ENCODE measurements at places on chromosomes 3 and 15.
A peak's percentile ranks its signal among the peaks of the same experiment; 100 is the strongest.

GRCh38 chr3:197942956-197943556 is 6.9 kb upstream of the RPL35A start:
- no peak for DNase-seq

DNA sequence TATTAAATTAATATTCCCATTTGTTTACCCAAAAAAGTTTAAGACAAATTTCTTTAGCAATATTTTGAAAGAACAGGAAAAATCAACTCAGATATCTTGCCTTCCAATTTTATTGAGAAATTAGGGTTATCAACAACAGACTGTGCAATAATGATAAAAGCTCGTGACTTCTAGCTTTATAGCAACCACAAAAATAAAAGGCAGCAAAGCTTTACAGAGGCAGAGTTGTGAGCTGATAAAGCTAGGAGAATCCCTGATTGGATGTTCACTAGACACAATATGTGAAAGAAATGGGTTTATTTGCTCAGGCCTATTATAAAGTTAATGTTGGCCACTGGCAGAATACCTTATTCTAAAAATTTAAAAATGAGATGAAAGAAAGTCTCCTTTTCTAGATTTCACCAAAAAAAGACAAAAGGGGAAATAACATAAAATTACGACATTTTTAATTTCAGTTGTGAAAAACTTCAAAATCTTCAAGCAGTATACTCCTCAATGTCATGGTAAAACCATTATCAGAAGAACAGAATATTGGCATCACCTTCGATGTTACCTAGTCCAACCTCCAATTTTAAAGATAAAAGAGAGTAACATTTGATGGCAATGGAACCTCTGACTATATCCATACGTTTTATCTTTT is 2.8 kb downstream of the VPS13C start:
- no peak for DNase-seq

GRCh38 chr15:66780973-66781718 is 79.1 kb downstream of the SMAD6 start:
- DNase-seq: no peak

DNA sequence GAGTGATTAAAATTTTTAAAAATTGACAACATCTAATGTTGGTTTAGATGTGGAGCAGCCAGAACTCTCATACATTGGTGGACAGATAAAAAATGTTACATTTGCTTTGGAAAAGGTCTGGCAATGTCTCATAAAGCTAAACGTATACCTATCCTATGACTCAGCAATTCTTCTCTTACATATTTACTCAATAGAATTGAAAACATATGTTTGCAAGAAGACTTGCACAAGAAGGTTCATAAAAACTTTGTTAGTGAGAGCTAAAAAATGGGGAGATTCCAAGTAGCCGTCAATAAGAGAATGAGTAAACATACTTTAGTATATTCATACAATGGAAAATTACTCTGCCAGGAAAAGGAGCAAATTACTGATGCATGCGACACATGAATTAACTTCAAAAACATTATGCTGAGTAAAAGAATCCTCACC is 30.0 kb downstream of the MASP1 start:
- peak; percentile 88 for DNase-seq

GRCh38 chr3:31170932-31171670 is 276.6 kb upstream of the GADL1 start:
- peak; percentile 94 for DNase-seq

GRCh38 chr15:90801803-90802202 is 66.6 kb upstream of the FURIN start:
- no peak for DNase-seq

DNA sequence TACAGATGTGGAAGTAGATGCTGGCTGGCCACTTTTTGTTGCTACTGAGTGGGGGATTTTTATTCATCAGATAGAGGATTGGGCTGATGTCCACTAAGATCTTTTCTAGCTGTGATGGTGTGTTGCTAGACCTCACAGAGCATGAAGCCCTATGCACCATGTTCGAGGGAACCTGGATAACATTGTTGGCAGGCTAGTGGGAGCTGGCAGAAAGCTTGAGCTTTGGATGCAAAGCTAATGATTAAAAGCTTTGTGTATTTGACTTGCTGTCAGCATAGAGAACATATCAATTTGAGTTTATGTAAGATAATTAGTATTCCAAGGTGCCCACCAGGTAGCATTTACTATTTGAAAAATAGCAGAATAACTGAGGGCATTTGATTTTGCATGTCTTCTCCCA is 59.1 kb downstream of the ST6GAL1 start:
- no peak for DNase-seq

- no peak for DNase-seq
These were observed 15.0 kb downstream of the PRR23E start for GRCh38 chr3:127207727-127208482.

- DNase-seq: no peak
These were observed 38.7 kb downstream of the HSPBAP1 start for GRCh38 chr3:122754929-122755328.

GRCh38 chr3:5276934-5277333 is 89.4 kb downstream of the EDEM1 start:
- DNase-seq: no peak

DNA sequence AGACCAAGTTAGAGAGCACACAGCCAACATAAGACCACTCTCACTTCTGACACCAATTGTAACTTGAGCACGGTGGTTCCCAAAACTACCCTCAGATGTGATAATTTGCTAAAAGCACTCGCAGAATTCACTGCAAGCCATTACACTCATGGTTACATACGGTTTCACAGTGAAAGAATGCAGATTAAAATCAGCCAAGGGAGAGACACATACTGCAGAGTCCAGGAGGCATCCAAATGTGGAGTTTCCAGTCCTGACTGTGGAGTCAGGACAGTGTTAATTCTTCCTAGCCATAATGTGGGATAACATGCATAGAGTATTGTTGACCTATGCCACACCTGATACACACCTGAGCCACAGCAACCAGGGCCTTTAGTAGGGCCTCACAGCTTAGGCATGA is 956.4 kb downstream of the NTRK3 start:
- no peak for DNase-seq

- DNase-seq: no peak
These were observed 1.4 kb upstream of the NECTIN3 start for GRCh38 chr3:111069974-111070771.

DNA sequence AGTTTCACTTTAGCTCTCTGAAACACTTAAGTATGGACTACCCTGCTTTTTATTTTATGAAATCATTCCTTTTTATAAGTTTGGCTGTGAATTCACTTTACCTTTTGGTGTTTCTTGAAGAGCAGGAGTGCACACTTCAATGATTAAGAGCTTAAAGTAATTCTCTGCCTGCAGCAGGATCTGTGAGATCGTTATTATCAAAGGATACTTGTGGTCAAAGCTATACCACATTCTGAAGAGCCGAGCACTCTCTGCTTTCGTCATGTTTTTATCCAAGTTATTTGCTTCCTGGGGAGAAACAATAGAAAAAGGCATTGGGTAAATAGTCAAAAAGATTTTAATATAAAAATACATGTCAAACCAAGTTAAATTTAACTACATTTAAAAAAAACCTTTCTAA is 243.7 kb downstream of the CHST2 start:
- no peak for DNase-seq

DNA sequence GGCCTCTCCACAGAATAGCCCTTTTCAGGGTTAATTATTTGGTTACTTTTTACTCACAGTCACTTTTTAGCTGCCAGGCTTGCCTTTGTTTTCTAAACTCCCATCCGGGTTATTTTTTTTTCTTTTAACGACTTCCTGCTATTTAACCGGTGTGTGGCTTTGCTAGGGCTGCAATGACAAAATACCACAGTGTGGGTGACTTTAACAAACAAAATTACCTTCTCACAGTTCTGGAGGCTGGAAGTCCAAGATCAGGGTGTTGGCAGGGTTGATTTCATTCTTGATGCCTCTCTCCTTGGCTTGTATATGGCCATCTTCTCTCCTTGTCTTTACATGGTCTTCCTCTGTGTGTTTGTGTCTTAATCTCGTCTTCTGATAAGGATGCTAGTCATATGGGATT is 91.5 kb downstream of the IL1RAP start:
- DNase-seq: no peak

DNA sequence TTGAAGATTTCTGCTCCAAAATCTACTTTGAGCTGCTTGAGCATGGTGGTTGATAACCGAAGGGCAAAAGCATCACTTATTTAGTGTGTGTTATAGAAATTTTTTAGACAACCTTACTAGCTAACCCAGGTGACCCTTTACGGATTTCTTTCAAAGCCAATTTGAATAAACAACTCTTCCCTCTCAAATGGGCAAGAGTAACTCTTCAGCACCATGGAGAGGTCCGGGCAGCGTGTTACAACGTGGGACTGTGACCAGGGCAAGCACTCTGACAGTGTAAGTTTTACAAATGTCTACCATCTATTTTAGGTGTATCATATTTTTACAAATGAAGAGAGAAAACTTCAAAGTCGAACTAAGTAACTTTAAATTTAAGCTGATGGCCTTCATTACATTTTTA is 471.8 kb downstream of the MFSD1 start:
- peak; percentile 4 for DNase-seq

DNA sequence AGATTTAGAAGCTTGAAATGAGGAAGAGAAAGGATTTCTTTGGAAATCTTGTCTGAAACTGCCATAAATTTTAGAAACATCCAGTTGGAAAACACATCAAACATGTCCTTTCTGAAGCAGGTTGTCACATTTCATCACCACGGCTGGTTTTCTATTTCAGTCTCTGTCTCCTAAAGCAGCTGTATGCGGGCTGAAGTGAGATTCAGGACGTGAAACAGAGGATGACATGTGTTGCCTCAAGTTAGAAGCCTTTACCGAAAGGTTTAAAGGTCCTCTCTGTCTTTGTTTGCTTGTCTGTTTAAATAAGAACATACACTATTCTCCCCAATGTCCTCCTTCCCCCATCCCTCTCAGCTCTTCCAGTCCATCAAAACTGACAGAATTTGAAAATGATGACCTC is 141.9 kb downstream of the SQOR start:
- no peak for DNase-seq

GRCh38 chr15:67550522-67550921 is 8.0 kb downstream of the MAP2K5 start:
- DNase-seq: no peak

- DNase-seq: no peak
These were observed 28.4 kb downstream of the ZNF860 start for GRCh38 chr3:32009957-32010356.

DNA sequence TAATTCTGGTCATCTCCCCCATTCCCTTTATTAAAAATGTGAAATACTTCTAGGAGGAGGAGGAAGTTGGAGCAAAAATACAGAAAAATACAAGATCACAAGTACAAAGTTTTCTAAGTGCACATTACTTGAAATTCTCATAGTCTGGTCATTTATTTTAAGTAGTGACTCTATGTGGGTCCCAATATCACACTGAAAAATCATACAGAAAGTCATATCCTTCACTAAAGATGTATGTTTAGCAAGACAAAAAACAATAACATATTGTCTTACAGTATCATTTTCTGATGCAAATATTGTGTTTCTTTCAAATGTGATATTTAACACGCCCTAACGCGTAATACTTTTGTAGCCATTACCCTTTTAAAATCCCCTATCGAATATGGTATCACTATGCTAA is 2.5 kb downstream of the ALDH1A2 start:
- no peak for DNase-seq

DNA sequence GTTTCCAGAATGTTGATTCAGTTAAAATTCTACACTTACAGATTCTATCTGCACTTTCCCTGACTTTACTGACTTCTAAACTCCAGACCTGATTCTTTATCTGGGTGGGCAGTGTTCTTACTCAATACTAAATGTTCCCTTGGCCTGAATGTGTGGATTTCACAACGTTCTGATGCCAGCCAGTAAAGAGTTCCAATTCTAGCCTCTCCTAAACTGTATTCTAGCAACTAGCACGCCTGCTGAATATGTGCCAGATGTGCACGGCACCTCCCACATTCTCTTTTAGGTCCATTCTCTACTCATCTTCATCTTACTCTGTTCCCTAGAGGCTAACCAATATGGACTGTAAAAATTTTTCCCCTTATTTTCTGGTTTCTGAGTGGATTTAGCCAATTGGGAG is 479.5 kb upstream of the AGTR1 start:
- DNase-seq: no peak

DNA sequence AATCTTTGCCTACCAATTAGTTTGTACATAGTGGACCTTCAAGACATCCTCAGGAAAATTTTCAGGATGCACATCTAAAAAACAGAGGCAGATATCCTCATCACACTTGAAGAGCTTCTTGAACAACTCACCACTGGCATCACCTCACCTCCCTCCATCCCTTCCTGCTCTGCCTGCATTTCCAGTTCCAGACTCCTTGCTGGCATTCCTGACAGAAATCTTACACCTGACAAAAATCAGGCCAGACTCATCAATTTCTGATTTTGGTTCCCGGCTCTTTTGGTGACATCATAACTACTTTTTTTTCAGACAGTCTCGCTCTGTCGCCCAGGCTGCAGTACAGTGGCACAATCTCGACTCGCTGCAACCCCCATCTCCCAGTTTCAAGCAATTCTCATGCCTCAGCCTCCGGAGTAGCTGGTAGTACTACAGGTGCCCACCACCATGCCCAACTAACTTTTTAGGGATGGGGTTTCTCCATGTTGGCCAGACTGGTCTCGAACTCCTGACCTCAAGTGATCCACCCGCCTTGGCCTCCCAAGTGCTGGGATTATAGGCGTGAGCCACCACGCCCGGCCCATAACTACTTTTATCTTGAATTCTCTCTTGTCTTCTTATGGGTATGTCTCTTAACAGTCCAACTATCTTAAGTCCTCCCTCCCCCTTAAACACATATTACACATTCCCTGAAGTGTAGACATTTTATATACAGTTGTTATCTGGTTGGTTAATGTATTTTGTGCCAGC is 216.6 kb upstream of the IL12A start:
- DNase-seq: no peak

- no peak for DNase-seq
These were observed 50.0 kb upstream of the CDIN1 start for GRCh38 chr15:36529296-36530011.

DNA sequence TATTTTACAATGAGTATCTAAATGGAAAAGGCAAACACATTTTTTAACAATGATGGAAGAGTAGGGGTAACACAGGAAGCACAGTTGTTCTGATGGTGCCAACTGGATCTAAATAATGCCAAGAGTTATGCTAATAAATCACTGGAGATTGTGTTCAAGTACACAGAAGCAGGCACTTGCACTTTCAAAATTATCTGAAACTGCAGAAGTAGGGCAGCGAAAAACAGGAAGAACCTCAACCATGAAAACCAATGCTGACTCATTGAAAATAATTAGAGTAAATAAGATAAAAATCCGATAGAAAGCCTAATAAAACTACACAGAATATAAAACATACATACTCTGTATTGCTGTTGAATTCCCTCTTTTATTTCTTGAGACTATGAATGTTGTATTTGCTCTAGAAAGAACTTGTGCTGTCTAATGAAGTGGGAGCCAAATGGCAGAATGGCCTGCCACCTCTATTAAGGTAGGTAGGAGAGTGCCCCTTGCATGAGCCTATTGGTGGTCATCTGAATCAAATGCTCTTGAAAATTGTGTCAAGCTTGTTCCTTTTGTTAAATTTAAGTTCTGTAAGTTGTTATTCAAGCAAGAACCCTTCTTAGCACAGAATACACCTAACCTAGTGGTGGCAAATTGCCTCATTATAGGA is 93.7 kb downstream of the ABI3BP start:
- no peak for DNase-seq

All from fibroblast of skin of left biceps (primary cell).